ENCODE measurements at places on chromosomes 7 and 10. TPM values are rescaled to one million over a fixed set of nuclear protein-coding genes. Genes with fewer than 3 reads are reported as not detected.
A peak's percentile ranks its signal among the peaks of the same experiment; 100 is the strongest.

- H3K36me3 ChIP-seq, result no peaks in the 10 kb centered on the region
- H3K4me3 ChIP-seq, result no peak overlapping the region
- no peaks in the 10 kb centered on the region for H3K27me3 ChIP-seq
- no peak for DNase-seq
- H3K27ac ChIP-seq, result no peak overlapping the region
These were observed 14.7 kb downstream of the SEC24C start for GRCh38 chr10:73758704-73759511.

KCNIP2 gene
- 3.6 TPM for polyA plus RNA-seq

- H3K27me3 ChIP-seq, result no peaks in the 10 kb centered on the region
- H3K27ac ChIP-seq, result no peak overlapping the region
- no peaks in the 10 kb centered on the region for H3K36me3 ChIP-seq
- H3K4me1 ChIP-seq, result no peaks in the 10 kb centered on the region
- no peak for DNase-seq
These were observed 78.3 kb downstream of the PROSER2 start for GRCh38 chr10:11901454-11901832.

- H3K36me3 ChIP-seq, result no peaks in the 10 kb centered on the region
- peak overlapping the region; percentile 16 for H3K4me3 ChIP-seq
- H3K4me1 ChIP-seq, result no peaks in the 10 kb centered on the region
- no peaks in the 10 kb centered on the region for H3K27me3 ChIP-seq
- no peak overlapping the region for H3K27ac ChIP-seq
- DNase-seq, result peak; percentile 86
These were observed 67.9 kb upstream of the PDZD8 start for GRCh38 chr10:117442944-117443685.

- DNase-seq, result no peak
- H3K4me1 ChIP-seq, result no peaks in the 10 kb centered on the region
- H3K4me3 ChIP-seq, result no peak overlapping the region
- no peaks in the 10 kb centered on the region for H3K27me3 ChIP-seq
- H3K36me3 ChIP-seq, result no peaks in the 10 kb centered on the region
These were observed 109.5 kb upstream of the LAMB4 start for GRCh38 chr7:108239501-108240225.

JAKMIP3 gene
- polyA plus RNA-seq, result 0.97 TPM

DNA sequence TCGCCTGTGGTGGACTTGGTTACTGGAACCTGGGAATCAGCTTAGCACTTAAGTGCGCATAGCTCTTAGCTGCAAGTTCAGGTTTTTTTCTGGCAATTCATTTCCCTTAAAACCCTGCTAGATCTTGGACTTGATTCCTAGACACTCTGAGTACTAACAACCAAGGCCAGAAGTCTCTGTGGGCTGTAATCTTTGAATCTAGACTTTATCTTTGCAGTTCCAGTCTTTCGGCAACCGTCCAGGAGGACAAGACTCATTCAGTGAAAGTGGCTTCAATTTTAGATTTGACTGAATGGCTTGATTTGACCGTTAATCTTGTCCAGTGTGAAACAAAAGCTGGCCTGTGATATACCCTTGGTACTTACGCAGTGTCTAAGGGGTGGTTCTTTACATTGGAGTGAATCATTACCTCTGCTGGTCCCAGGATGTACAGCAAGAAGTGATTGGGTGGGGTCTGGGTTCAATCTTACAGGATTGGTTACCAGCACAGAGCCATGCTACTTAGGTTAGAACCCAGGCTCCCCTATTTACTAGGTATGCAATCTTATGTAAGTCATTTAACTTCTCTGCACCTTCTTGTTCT, 16.4 kb downstream of the PTTG1IP2 start:
- no peaks in the 10 kb centered on the region for H3K27me3 ChIP-seq
- no peak for DNase-seq
- H3K27ac ChIP-seq, result no peak overlapping the region
- H3K4me3 ChIP-seq, result no peak overlapping the region
- no peaks in the 10 kb centered on the region for H3K4me1 ChIP-seq

SPRN gene
- polyA plus RNA-seq, result 0.05 TPM

CFAP58 gene
- polyA plus RNA-seq, result 0.25 TPM

GRCh38 chr7:151138153-151138851, 29.2 kb downstream of the GBX1 start:
- H3K4me3 ChIP-seq, result no peak overlapping the region
- no peak overlapping the region for H3K27ac ChIP-seq
- H3K27me3 ChIP-seq, result no peaks in the 10 kb centered on the region
- DNase-seq, result no peak

DNA sequence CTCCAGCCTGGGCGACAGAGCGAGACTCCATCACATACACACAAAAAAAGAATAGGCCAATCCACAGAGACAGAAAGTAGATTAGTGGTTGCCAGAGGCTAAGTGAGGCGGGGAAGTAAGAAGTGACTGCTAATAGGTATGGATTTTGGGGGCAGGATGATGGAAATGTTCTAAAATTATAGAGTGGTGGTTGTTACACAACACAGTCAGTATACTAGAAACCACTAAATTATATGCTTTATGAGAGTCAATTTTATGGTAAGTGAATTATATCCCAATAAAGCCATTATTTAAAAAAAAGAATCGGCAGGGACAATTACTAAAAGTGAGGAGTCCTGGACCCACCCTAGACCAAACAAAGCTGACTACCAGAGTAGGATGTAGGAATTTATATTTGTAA, 24.3 kb downstream of the DENND2A start:
- H3K4me3 ChIP-seq, result no peak overlapping the region
- no peak for DNase-seq
- H3K27me3 ChIP-seq, result no peaks in the 10 kb centered on the region
- H3K27ac ChIP-seq, result no peak overlapping the region
- H3K4me1 ChIP-seq, result no peaks in the 10 kb centered on the region

DNA sequence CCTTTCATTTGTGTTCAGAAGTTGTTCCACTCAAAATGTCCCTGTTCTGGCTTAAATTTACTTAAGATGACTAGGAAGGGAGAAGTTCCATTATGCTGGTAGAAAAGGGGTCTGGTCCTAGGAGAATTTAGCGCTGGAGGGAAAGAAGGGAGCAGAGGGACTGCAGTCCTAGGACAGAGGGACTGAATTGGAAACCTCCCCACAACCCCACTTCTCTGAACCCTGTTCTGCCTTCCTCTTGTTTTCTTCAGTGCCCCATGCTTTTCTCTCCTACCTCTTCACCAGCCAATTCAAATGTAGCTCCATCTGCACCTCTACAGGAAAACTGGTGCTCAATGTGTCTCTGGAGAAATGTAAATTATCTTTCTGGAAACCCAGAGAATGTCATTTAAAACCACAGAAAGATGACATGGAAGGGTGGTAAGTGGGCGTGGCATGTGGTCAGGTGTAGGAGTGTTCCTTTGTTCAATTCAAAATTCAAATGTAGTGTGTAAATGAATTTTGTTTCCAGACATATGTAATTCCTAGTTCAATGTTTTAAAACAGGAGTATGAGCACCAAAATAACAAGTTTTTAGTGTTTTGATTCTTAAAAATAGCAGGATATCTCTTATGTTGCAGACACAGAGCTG, 24.0 kb upstream of the RHOBTB1 start:
- H3K4me3 ChIP-seq, result no peak overlapping the region
- no peaks in the 10 kb centered on the region for H3K36me3 ChIP-seq
- DNase-seq, result no peak
- H3K27ac ChIP-seq, result no peak overlapping the region
- no peaks in the 10 kb centered on the region for H3K4me1 ChIP-seq

DNA sequence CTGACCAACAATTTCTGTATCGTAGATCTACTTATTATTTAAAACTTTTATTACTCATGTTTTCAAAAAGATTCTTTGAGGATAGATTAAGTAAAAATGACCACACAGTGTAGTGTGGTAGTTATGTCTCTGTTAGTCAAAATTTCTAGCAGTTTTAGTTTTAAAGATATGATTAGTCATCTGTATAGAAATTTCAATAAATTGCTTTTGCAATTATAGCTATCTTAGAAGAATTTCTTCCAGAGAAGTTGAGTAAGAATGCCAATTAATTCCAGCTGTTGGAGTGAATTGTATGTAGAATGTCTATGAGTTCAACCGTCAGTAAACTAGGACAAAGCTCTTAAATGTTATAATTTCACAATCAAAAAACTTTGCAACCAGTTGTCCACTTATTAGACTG, 229.7 kb downstream of the CDK14 start:
- no peaks in the 10 kb centered on the region for H3K27me3 ChIP-seq
- H3K4me1 ChIP-seq, result peaks cover 5% of the 10 kb centered on the region
- no peak overlapping the region for H3K4me3 ChIP-seq
- no peak for DNase-seq
- no peak overlapping the region for H3K27ac ChIP-seq

DNA sequence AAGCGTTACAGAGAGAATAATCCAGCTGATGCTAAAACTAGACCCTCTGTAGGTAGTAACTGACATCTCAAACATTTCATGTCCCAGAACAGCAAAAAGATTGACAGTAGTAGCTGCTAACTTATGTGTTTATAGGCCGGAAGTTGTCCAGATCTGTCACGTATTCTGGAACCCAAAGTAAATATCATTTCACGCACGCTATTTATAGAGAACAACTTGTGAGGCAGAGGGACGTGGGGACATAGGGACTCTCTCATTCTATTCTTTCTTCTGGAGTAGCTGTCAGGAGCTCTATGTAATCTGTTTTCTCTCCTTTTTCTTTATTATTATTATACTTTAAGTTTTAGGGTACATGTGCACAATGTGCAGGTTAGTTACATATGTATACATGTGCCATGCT, 22.3 kb downstream of the AGK start:
- no peaks in the 10 kb centered on the region for H3K4me1 ChIP-seq
- no peak overlapping the region for H3K27ac ChIP-seq
- no peaks in the 10 kb centered on the region for H3K27me3 ChIP-seq
- no peaks in the 10 kb centered on the region for H3K36me3 ChIP-seq
- DNase-seq, result no peak
- no peak overlapping the region for H3K4me3 ChIP-seq

LLCFC1 gene
- not detected for polyA plus RNA-seq

DNA sequence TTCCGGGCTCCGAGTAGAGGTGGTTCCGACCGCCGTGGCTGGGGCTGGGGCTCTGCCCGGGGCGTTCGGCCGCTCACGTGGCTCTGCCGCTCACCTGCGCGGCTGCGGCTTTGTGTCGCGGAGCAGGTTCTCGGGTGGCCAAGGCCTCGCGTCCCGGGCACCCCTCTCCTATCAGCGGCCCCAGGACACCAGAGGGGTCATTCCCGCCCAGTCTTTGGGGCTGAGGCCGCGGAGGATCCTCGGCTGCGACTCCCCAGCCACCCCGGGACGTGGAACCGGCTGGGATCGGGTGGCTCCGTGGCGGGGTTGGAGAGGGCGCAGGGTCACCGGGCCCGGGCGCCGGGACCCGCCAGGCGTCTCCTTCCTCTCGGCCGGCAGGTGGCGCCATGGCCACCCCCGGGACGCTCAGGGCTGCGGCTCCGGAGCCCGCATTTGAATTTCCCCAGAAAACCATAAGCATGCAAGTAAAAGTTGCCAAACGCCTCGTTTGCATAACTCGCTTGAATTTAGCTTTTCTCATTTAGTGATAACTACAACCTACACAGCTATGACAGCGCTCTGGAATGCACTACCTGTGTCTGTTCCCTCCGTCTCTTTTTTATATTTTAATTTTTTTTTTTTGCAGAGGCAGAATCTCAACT, 1.2 kb downstream of the COL26A1 start:
- DNase-seq, result peak; percentile 58
- peak overlapping the region; percentile 53 for H3K4me3 ChIP-seq
- no peak overlapping the region for H3K27ac ChIP-seq
- H3K4me1 ChIP-seq, result peaks cover 6% of the 10 kb centered on the region
- H3K36me3 ChIP-seq, result no peaks in the 10 kb centered on the region

AKR1C2 gene
- 24.5 TPM for polyA plus RNA-seq

DNA sequence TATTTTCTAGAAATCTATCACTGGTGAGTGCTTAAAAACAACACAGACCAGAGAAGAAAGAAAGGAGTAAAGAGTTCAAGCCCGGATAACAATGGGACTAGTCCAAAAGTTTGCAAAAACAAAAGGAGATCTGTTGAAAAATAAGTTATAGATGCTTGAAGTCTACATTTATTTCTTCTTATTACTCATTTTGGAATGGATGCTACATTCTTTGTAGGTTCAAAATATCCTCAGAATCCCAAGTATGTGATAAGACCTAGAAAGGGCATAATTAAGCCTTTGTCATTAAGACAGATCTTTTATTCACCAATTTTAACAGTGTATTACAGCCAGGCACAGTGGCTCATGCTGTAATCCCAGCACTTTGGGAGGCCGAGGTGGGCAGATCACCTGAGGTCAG, 42.7 kb upstream of the ITGB8 start:
- H3K27me3 ChIP-seq, result no peaks in the 10 kb centered on the region
- no peaks in the 10 kb centered on the region for H3K4me1 ChIP-seq
- DNase-seq, result no peak
- H3K36me3 ChIP-seq, result no peaks in the 10 kb centered on the region
- H3K27ac ChIP-seq, result no peak overlapping the region
- H3K4me3 ChIP-seq, result no peak overlapping the region

DNA sequence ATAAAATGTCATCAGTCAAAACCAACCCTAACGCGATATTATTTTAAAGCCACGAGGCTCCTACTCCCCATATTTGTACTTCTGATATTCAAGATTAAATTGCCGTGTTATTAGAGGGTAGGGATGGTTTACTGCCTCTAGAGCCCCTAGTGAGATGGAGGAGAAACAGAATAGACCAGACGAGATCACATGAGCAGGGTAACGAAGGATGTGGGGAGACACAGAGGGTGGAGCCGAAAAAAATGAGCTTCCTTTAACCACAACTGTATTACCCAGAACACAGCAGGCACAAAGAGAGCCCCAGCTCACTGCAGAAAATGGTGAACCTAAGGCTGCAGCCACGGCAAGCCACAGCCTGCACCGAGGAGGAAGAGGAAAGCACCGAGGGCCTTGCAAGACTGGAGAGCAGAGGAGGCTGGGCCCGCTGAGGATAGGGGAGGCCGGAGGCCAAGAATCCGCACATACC, 14.3 kb downstream of the ZC3HAV1 start:
- H3K4me3 ChIP-seq, result no peak overlapping the region
- no peaks in the 10 kb centered on the region for H3K36me3 ChIP-seq
- no peaks in the 10 kb centered on the region for H3K27me3 ChIP-seq

- no peaks in the 10 kb centered on the region for H3K36me3 ChIP-seq
- H3K27me3 ChIP-seq, result no peaks in the 10 kb centered on the region
- peak overlapping the region; percentile 46 for H3K4me3 ChIP-seq
These were observed 2.5 kb upstream of the ANXA11 start for GRCh38 chr10:80207768-80208370.

- DNase-seq, result no peak
- H3K36me3 ChIP-seq, result no peaks in the 10 kb centered on the region
These were observed 26.9 kb upstream of the BPGM start for GRCh38 chr7:134619627-134620331.

TEX36 gene
- not detected for polyA plus RNA-seq

DNA sequence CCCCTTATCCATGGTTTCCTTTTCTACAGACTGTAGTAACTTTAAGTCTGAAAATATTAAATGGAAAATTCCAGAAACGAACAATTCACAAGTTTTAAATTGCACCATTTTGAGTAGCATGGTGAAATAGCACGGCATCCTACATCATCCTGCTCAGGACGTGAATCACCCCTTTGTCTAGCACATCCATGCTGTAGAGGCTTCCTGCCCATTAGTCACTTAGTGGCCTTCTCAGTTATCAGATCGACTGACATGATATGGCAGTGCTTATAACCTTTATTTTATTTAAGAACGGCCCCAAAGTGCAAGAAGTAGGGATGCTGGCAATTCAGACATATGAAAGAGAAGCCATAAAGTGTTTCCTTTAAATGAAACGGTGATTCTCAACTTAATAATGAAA, 82.7 kb downstream of the CPXM2 start:
- H3K36me3 ChIP-seq, result no peaks in the 10 kb centered on the region
- no peak overlapping the region for H3K4me3 ChIP-seq
- no peak for DNase-seq
- no peak overlapping the region for H3K27ac ChIP-seq
- H3K27me3 ChIP-seq, result no peaks in the 10 kb centered on the region

VSIR gene
- polyA plus RNA-seq, result 51.2 TPM

- no peak overlapping the region for H3K27ac ChIP-seq
- no peaks in the 10 kb centered on the region for H3K36me3 ChIP-seq
- no peak overlapping the region for H3K4me3 ChIP-seq
- no peak for DNase-seq
- no peaks in the 10 kb centered on the region for H3K4me1 ChIP-seq
These were observed 202.8 kb downstream of the RAPGEF5 start for GRCh38 chr7:22154143-22154529.
